ENCODE measurements at places on chromosomes 2 and 18.

DNA sequence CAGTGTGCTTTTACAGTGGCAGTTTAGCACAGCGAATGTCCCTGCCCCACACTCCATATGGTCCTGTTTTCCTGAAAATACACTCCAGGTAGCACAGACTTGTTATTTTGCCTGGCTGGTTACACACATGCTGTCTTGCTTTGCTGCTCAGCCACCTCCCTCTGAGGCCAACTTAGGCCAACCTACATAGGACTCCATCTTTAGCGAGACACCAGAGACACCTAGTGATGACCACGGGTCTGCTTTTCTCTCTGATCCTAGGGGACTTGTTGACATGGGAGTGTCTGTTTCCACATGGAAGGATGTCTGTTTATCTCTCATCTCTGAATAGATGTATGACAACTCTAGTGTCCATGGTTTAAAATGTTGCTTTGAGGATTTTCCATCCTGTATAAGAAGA is 43.3 kb downstream of the PLEKHB2 start:
- no peak for DNase-seq

- no peak for DNase-seq
These were observed 79.7 kb downstream of the MRPS9 start for GRCh38 chr2:105117565-105117964.

- no peak for DNase-seq
These were observed 59.4 kb upstream of the RAPH1 start for GRCh38 chr2:203594541-203594940.

DNA sequence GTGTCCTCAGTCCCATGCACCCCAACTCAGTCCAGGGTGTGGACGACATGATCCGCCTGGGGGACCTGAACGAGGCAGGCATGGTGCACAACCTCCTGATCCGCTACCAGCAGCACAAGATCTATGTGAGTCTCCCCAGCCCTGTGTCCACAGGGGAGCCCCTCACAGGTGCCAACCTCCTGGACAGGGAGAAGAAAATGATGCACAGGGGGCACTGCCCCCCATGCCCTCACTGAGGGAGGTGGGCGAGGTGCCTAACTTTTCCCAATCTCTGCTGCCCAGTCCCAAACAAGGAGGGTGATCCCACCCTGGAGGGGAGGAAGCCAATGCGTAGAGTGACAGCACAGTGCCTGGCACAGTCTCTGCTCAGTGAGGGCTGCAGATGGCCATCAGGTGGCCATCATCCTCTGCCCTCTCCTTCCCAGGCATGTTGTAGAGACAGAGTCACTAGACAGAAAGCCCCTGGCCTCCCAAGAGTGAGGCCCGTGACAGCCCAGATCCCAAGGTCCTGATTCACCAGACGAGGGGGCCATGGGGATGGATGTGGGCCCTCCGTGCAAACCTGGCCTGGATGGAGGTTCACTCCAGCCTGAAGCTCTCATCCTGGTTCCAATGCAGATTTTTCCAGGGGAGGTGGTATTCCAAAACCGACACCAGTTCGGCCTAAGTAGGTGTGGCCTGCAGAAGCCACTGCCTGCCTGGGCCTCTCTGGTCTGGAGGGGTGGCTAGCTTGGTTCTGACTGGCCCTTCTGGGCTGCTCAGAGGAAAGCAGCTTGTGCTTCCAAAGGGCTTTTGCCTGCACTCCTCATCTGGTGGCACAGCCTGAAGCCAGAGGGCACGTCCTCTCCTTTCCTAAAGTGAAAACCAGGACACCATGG is 30.0 kb downstream of the MYO7B start:
- no peak for DNase-seq

DNA sequence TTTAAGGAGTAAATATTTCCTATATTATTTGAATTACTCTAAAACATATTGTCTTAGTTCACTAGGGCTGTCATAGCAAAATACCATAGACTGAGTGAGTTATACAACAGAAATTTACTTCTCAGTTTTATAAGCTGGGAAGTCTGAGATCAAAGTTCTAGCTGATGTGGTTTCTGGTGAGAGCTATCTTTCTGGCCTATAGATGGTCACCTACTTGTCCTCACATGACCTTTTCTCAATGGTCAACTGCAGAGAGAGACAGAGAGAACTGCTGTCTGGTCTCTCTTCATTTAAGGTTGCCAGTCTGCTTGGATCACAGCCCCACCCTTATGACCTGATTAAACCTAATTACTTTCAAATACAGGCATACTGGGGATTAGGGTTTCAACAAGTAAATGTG is 490.9 kb downstream of the FBXO15 start:
- no peak for DNase-seq

- peak; percentile 43 for DNase-seq
These were observed 138.3 kb downstream of the DDX1 start for GRCh38 chr2:15729709-15730544.

DNA sequence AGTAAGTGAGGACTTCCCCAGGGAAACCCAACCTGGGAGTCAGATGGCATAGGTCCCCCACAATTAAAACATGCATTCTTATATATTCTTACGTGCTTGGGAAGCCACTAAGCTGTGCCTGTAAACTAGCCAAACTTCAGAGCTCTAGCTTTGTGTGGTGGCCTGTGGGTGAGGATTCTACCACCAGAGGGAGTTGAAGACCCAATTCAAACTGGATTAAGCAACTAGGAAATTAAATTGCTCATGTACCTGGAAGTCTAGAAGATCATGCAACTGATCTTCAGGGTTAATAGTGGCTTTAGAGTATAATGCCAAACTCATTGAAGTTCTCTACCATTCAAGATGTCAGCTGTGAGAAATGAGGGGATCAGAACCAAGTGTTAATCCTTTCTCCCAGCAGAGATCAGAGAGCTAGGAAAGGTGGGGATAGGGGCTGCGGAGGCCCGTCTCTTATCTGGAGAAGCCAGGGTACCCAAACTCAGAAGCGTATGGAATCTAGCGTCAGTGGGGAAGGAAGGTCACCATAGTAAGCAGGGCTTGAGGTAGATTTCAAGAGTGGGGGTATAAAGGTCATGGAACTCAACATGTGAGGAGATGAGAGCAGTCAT is 53.2 kb upstream of the CCDC85A start:
- DNase-seq, result no peak

DNA sequence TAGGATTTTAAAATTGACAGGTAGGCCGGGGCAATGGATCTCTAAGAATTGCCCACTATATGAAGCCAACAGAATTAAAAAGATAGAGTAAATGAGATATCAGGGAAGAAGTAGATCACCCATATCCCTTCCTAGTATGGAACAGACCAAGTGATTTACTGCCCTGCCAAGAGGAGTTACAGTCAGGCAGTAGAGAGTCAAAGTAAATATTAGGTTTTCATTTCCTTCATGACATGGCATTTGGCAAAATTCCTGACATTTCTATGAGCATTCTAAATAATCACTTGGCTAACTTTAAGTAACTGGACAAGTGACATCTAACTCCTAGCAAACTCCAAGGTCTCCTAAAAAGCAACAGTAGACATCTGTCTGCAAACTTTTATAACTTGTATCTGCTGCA is 33.5 kb downstream of the GALNT5 start:
- no peak for DNase-seq

- no peak for DNase-seq
These were observed 54.7 kb upstream of the RNU4ATAC start for GRCh38 chr2:121475811-121476571.

- peak; percentile 87 for DNase-seq
These were observed 108.6 kb downstream of the C1D start for GRCh38 chr2:67954093-67954748.

DNA sequence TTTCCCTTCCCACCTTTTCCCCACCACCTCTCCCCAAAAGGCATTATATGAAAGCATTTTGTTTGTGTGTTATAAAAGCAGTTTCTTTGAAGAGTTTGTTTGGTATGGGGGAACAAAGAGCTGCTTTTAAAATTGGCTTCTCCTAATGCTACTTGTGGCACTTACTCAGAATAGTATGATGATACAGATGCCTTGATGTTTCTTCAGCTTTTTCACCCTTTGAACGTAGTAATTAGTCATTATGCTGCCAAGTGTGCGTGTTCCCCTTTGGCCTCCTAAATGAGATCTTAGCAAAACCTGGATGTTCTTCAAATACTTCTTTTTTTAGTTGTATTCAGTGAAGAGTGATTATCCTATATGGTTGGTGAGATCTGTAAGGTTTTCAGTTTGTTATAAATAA is 183.4 kb downstream of the PTGR3 start:
- no peak for DNase-seq

GRCh38 chr2:203915256-203915655 is 21.3 kb upstream of the ICOS start:
- no peak for DNase-seq

- DNase-seq, result no peak
These were observed 67.5 kb downstream of the EMILIN2 start for GRCh38 chr18:2914185-2914880.

- no peak for DNase-seq
These were observed 63.8 kb downstream of the TTC21B start for GRCh38 chr2:165889798-165890197.

DNA sequence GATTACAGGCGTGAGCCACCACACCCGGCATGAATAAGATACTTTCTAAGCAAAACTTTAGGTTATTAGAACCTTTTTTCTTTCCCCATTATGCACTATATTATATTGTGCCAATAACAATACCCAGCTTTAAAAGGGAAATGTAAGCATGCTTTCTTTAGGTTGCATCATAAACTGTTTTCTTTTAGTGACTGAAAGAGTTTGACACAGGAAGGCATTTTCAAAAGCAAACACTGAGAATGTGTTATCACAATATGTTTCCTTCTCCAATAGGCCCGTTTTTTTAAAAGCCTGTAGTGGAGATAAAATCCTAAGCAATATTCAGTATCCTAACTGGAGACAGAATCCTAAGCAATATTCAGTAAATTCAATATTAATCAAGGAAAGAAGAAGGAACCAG is 16.7 kb upstream of the EPB41L5 start:
- DNase-seq, result no peak

DNA sequence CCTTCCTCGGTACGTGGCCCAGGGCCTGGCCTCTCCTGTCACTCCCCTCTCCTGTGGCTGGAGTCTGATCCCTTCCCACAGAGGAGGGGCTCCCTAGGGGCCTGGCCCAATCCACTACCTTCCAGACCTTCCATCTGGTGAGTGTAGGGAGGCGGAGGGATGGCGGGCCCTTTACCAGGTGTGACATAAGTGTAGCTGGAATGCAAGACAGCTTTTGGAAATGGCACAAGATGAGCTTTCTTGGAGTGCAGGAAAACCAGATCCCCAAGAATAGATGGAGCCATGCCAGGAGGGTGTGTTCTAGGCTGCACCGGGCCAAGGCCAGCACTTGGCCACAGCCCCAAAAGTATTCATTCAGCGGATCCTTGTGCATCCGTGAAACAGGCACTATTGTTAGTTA is 30.1 kb downstream of the IGFBP5 start:
- DNase-seq, result no peak

Measured in NCI-H1930 (cell line).